ENCODE measurements at places on chromosomes 1 and 21.

GRCh38 chr21:39288987-39289386, 24.4 kb downstream of the BRWD1 start:
- DNase-seq = no peak

DNA sequence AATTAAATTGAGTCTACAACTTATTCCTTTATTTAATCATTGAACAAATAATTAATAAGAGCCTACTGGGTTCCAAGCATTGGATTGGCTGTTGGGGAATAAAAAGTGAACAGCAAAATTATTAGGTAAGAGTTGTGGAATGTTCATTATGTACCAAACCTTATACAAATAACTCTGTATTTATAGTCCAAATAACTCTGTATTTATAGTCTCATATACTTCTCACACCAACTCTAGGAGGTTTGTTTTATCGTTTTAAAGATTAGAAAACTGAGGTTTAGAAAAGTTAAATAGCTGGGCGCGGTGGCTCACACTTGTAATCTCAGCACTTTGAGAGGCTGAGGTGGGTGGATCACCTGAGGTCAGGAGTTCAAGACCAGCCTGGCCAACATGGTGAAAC, 40.6 kb downstream of the RGS2 start:
- no peak for DNase-seq

DNA sequence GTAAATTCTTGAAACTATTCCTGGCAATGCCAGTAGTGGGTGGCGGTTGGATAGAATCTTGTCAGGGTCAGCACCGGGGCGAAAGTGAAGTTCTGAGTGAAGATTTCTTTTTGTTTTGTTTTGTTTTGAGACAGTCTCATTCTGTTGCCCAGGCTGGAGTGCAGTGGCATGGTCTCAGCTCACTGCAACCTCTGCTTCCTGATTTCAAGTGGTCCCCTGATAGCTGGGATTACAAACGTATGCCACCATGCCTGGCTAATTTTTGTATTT, 33.3 kb downstream of the PCNT start:
- no peak for DNase-seq

- no peak for DNase-seq
Measured at GRCh38 chr1:182809414-182809957, 19.9 kb downstream of the NPL start.

- no peak for DNase-seq
Measured at GRCh38 chr21:29245104-29245643, 53.5 kb upstream of the BACH1 start.

DNA sequence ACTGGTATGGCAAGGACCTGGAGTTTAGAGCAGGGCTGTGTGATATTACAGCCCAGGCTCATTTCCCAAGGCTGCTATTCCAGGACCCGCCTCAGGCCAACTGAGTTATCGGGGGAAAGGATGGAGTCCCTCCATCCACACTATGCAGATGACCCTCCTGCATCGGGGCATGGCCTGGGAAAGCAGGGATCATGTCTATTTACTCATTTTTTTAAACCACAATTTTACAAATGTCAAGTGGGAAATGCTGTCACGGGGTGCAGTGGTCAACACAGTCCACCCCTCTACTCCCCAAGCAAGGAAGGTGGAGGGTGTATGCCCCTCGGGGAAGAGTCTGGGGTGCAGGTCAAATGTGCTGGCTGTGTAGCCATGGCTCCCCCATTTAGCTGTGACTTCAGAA, 6.1 kb upstream of the CLEC20A start:
- DNase-seq = no peak

DNA sequence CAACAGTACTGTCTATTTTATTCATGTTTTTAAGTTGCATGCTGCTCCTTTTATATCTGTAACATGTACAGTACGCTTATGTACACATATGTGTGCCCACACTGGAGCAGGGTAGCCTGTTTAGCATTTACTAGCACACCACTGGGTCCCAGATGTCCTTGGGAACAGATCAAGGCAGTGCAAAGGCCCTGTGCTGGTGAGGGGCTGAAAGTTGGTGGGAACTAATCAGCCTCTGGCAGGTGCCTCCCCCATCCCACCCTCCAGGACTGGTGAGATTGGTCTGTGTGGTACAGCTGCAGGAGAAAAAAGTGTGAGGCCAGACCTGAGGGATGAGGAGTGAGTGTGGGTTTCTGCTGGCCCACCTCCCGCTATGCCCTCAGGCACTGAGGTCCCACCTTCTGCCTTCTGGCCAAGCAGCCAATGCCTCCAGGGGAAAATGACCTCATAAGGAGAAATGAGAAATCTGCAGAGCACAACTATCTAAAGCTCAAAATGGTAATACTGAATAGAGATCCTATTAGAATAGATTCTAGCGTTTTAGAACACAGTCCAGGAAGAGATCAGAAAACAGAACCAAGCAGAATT, 58.9 kb downstream of the POFUT2 start:
- DNase-seq = no peak

- no peak for DNase-seq
Measured at GRCh38 chr21:44779417-44780136, 22.0 kb downstream of the UBE2G2 start.

- no peak for DNase-seq
Measured at GRCh38 chr21:23402929-23403520, 2204.3 kb downstream of the MRPL39 start.

DNA sequence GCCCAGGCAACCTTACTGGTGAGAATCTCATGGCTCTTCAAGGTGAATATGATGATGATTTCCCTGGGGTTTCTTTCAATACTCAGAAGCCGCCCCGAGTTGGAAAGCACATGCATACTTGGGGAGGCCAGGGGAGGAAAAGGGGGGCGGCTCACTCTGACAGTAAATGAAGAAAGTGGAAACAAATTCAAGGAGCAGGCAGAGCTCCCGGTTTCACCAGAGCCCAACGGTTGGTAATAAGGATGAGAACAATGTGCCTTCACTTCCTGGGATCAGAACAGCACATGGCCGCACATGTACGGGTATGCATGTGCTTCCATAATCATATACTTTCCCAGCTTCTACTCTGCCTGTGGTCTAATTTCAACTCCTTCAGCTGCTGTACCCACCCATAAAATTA, 3.8 kb upstream of the ARHGEF2 start:
- DNase-seq = no peak

GRCh38 chr1:214396330-214396729, 115.4 kb downstream of the SMYD2 start:
- no peak for DNase-seq

DNA sequence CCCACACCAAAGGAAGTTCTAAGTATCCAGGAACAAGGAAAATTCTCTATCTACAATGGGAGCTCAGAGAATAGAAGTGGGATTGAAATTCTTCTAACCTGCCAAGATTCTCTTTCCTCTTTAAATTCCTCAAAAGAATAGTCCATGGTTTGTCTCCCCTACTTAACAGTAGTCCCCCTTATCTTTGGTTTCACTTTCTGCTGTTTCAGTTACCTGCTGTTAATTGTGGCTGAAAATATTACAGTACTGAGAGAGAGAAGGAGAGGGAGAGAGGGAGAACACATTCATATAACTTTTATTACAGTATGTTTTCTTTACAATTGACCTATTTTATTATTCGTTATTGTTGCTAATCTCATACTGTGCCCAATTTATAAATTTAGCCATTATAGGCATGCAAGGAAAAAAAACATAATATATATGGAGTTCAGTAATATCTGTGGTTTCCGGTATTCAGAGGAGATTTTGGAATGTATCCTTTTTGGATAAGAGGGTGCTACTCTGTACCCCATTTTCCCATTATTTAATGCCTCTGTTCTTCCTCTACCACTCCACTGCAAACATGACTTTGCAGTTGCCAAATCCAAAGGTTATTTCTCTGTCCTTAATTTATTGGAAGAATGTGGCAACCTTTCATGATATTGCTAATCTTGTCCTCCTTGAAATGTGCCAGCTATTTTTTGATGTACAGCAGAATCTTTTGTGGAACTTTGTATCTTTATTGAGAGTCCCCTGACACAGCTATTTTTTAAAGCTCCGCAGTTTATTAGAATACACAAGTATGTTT, 68.0 kb downstream of the USP25 start:
- no peak for DNase-seq

GRCh38 chr1:47839433-47839760, 157.8 kb downstream of the TRABD2B start:
- no peak for DNase-seq

GRCh38 chr1:242784084-242784483, 259.6 kb upstream of the PLD5 start:
- DNase-seq = no peak

DNA sequence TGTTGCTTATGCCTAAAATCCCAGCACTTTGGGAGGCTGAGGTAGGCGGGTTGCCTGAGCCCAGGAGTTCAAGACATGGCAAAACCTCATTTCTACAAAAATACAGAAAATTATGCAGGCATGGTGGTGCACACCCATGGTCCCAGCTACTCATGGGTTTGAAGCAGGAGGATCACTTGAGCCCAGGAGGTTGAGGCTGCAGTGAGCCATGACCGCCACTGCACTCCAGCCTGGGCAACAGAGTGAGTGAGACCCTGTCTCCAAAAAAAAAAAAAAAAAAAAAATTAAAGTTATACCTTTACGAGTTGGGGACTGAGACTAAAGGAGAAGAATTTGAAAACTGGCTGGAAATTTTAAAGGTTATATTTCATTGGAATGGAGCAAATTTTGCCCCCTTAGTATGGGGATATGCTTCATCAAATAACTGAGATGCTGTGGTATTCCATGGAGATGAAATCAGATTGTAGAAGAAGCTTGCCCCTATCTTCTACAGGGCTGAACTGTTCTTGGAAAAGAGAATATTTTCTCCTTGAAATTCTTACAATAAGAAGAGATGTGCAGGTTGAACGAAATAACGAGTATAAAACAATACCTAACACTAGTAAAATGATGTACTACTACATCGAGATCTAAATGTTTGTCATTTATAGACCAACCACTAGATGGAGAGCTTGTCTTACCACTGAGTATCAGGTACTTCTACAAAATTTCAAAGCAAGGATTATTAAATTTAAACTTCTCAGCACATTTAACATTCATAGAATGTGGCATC, 34.9 kb upstream of the SCYL3 start:
- DNase-seq = no peak

GRCh38 chr1:54497338-54497737, 50.7 kb upstream of the ACOT11 start:
- DNase-seq = no peak

DNA sequence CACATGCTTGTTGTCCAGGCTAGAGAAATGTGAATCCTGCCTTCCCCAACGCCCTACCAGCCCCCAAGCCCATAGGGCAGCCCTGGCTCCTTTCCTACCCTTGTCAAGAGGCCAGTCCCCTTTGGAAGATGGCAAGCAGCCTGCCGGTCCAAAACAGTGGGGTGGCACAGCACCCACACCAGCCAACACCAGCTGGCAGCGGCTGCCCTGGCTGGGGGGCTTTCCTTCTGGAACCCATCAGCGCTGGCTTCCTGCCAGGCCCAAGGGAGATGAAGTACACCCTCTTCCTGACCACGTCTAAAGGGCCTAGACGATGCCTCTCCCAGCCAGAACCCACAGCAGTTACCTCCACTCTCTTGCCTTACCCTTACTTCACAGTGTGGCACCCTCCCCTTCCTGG, 24.2 kb downstream of the KCNN3 start:
- no peak for DNase-seq
